Fibroblast of lung (primary cell): ENCODE measurements at places on chromosomes 7 and 10.
A peak's percentile ranks its signal among the peaks of the same experiment; 100 is the strongest.

- DNase-seq, result no peak
Observed at GRCh38 chr7:16838386-16838785, 33.6 kb upstream of the AGR2 start.

DNA sequence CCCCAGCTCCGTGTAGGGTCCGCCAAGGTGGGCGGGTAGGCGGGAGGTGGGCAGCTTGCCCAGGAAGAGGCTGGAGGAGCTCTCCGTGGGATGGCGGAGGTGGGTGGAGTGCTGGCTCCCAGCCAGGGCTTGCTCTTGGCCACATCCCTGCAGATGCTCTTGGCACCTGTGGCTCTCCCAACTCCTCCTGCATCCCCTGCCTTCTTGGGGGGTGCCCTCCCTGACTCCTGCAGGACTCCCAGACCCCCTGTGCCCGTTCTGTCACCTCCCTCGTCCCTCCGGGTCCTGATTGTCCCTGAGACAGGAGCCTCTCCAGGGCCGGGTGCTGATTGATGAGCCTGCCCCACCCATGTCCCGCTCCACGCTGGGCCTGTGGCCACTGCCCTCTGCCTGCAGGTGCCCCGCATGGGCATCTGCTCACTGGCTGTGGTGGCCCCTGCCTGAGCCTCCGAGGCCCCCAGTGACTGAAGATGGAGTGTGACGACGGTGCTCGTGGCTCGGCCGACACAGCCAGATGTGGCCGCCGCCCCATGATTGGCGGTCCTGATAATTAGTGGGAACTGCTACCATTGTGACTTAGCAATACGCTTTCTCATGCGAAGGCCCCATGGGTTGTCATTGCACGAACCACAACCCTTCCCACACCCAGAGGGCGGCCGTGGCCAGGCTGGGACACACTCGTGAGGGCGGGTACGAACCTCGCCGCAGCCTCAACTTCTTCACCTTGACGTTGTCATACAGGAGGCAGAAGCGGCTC, 23.6 kb downstream of the CFAP46 start:
- no peak for DNase-seq

GRCh38 chr7:30688718-30689221, 6.5 kb upstream of the CRHR2 start:
- DNase-seq, result no peak

GRCh38 chr7:46383605-46384004, 462.5 kb upstream of the IGFBP3 start:
- peak; percentile 78 for DNase-seq

- peak; percentile 76 for DNase-seq
Observed at GRCh38 chr10:61752111-61753011, 89.6 kb downstream of the CABCOCO1 start.

- no peak for DNase-seq
Observed at GRCh38 chr10:31876652-31877352, 51.8 kb downstream of the ARHGAP12 start.

DNA sequence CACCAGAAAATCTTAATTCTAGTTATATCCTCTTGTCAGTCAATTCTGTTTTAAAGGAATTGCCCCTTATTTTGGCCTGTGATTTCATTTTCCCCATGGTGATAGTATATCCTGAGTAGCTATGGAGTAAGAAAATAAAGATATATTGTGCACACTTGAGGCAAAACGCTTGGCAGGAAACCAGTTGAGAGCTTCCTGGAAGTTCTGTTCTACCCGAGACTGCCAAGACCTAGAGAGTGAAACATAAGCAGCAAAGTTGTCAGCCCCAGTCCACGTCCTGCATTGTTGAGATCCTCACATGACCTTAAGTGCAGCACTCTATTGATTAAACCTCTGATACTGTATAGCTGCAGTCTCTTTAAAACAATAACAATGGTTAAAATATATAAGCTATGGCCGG, 235.2 kb downstream of the CDC14C start:
- DNase-seq, result no peak

DNA sequence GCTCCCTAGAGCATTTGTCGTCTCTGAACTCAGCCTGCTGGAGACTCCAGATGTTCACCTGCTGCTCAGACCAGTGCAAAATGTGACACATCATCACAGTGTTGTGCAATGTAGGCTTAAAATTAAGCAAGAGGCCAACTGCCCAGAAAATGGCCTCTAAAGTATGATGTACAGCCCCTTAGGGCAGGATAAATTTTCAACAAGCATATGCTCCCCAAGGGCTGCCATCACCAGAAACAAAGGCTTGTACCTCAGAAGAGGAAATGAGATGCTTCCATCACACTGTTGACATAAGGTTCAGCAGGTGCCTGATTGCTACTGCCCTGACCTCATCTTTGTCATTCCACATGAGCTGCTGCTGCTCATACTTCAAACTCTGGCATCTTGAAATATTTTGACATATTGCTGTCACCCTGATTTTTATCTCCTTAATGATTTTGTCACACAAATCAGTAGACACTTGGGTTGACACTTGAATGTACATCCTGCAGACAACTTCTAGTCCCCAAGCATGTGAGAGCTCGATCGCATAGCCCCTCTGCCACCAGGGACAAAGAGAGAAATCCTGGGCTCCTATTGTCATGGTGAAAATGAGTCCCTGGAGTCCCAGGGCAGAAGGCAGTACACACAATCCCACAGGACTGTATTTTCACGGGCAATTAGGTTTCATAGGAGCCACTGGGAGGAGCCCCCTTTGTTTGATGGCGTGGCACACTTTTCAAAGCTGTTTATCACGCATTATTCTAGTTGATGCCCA, 219.7 kb upstream of the STK17A start:
- DNase-seq, result no peak

GRCh38 chr10:109737626-109738025, 185.7 kb downstream of the XPNPEP1 start:
- DNase-seq, result no peak

DNA sequence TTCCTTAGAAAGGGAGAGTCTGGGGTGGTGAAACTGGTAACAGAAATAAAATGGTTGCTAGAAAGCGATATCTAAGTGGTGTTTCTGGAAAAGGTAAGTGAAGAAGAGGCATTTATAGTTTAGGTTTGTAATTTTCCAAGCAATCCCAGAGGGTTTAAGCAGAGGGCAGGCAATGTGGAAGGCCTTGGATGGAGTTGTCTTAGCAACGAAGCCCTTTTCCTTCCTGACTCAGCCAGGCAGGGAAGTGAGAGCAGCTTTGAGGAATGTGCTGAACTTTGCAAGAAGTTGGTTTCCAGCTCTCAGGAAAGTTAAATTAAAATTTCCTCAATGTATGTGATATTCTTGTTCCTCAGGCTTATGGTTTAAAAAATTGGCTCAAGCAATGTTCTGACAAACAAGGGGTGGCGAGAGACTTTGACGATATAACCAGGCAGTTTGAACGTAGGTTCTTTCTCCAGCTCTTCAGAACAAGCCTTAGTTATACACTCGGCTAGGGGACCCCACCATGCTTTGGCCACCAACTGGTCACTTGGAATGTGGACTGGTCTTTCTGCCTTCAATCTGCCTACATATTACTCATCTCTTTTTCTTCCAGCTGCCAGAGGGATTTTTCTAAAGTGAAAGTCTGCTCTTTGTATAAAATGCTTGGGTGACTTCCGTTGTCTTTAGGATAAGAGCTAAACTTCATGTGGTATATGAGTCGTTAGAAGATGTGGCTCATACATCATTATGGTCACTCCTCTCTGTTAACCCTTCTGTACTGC, 66.9 kb upstream of the SLC25A13 start:
- DNase-seq, result peak; percentile 67

- no peak for DNase-seq
Observed at GRCh38 chr7:133117452-133117851, 35.6 kb upstream of the CHCHD3 start.

DNA sequence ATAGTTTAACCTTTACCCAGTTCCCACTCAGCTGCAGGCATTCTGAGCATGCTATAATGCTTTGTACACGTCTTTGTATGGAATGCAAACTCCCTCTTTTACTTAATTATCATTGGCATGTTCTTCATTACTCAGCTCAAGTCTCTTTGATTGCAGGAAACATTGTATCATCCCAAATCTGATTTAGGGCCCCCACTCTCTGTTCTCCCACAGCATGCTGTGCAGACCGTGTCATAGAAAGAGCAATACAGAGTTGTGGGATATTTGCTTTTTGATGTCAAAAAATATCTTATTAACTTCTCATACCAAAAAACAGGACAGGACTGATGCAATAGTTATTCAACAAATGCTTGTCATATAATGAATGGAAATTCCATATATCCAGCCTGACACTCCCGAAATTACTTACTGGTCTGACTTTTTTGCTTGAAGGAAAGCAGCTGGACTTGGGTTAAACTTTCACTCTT, 1081.5 kb upstream of the C7orf33 start:
- peak; percentile 51 for DNase-seq

DNA sequence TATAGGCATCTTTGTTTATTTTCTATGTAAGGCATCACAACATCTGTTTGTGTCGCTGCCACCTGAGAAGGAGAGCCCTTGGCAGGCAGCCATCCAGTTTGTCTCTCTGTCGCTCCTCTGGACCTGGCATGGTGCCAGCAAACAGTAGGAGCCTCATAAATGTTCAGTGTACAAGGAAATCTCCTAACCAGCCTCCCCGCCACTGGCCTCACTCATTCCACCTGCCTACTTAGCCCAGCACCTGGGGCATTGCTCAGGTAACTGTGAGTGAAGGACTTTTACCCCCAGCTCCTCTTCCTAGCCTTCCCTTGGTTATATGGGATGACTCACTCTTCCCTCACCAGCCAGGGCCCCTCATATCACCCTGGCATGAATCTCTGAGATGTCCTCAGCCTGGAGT, 61.7 kb upstream of the NPTX2 start:
- no peak for DNase-seq

- no peak for DNase-seq
Observed at GRCh38 chr7:92834507-92835260, 1.7 kb downstream of the CDK6 start.

DNA sequence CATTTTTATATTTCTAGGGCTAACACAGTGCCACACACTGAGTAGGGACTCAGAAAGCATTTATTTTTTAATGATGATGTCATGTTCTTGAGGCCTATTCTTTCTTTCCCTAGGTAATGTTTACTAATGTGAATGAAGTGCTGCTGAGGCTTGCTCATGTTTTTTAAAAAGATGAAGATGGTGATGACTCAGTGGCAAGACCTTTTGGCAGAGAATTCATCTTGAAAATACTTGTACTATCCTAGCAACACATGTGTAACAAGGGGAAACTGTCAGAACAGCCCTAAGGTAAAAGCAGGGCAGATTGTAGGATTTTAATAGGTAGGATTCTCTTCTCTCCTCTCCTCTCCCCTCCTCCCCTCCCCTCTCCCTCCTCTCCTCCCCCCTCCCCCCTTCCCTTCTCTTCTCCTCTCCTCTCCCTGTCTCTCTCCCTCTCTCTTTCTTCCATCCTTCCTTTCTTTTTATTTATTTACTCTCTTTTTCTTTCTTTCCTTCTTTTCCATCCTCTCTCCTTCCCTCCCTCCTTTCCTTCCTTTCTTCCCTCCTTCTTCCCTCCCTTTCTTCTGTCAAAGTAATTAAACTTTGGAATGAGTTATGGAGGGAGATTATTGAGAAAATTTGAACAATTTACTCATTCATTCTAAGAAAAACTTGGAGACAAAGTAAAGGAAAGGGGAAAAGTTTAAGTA, 75.3 kb downstream of the ZNF92 start:
- peak; percentile 15 for DNase-seq

GRCh38 chr7:16619979-16620408, 25.6 kb downstream of the ANKMY2 start:
- DNase-seq, result peak; percentile 9

DNA sequence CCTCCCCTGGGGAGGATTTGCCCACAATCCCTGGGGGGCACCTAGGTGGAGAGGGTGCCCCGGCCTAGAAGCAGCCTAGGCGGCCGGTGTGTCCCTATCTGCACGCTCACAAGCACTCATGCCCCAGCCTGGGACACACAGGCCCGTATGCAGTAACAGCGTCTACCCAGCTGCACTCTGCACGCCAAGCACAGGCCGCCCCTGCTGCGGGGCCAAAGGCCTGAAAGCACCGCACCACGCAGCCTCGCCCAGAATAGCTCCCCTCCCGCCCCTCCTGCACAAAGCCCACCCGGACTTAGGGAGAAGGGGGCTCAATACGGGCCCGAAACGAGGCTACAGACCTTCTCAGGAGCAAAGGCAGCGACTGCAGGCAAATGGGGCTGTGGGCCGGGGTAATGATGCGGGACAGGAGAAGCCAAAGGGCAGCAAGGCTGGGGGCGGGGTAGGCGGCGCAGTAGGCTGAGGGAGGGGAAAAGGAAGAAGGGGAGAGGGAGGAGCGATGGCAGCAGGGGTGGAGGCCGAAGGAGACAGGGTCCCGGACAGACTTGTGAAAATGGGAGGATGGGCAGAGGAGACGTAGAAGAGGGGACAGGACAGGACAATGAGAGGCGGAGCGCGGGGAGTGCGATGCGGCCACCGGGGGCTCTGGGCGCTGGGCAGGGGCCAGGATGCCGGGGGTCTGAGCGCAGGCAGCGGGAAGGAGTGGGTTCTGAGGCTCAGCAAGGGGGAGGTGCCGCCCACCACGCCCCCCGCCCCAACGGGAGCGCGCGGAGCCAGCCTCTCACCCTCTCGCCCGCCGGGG, 544 bp downstream of the GPRIN2 start:
- DNase-seq, result no peak

- DNase-seq, result no peak
Observed at GRCh38 chr10:103576862-103577261, 83.4 kb downstream of the NEURL1 start.

GRCh38 chr7:74684921-74685320, 27.4 kb downstream of the GTF2I start:
- DNase-seq, result no peak

GRCh38 chr10:73931767-73932619, 21.1 kb downstream of the PLAU start:
- no peak for DNase-seq

DNA sequence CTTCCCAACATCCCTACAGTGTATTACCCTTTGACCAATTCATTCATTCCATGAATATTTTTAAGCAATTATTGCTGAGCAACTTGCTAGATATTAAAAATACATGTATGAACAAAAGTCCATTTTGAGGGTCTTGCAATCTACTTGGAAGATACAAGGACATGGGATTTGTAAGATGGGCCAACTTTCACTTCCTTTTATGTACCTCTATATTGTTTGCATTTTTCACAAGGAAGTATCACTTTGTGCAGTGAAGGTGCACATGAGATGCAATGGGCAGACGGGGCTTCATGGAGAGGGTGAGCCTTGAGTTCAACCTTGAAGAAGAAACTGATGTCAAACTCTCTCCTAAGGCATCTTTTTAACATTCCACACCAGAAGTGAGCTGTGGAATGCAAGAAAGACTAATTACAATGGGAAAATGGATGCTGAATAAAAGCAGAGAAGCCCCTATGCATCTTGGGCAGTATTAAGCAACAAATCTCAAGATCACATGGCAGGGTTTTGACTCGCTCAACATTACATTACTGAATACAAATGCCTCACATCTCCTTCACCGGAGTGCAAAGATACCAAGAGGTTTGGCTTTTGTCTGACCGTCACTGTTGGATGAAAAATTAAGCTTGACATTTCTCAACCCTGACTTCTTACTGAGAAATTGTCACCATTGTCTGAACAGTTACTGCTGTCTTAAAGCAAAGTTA, 341.5 kb downstream of the ELMO1 start:
- DNase-seq, result no peak

- no peak for DNase-seq
Observed at GRCh38 chr7:155979566-155979965, 167.3 kb upstream of the SHH start.
